Sigmoid colon (tissue), 7 donors: ENCODE measurements at places on chromosomes 6 and 20. TPM values are rescaled to one million over a fixed set of nuclear protein-coding genes. Genes with fewer than 3 reads are reported as not detected.

DNA sequence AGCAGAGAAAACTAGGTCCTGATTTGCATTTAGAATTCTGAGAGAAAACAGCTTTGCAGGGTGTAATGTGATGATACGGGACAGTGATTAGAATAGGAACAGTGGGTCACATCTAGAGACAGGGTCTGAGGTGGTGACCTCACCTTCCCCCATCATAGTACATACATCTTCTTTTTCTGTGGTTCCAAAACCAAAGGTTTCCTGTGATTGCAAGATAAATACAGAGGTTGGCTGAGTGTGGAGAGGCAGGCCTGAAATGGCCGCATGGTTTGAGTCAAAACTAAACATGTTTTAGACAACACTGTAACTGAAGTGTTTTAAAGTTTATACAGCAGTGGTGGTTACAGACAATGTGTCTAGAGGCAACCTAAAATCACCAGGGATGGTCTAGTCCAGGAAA lies 10.4 kb upstream of the NT5DC1 start:
- no peak for DNase-seq
- no peaks in the 10 kb centered on the region for H3K27me3 ChIP-seq
- no peak overlapping the region for H3K4me3 ChIP-seq
- no peaks in the 10 kb centered on the region for H3K36me3 ChIP-seq
- no peaks in the 10 kb centered on the region for H3K4me1 ChIP-seq

DNA sequence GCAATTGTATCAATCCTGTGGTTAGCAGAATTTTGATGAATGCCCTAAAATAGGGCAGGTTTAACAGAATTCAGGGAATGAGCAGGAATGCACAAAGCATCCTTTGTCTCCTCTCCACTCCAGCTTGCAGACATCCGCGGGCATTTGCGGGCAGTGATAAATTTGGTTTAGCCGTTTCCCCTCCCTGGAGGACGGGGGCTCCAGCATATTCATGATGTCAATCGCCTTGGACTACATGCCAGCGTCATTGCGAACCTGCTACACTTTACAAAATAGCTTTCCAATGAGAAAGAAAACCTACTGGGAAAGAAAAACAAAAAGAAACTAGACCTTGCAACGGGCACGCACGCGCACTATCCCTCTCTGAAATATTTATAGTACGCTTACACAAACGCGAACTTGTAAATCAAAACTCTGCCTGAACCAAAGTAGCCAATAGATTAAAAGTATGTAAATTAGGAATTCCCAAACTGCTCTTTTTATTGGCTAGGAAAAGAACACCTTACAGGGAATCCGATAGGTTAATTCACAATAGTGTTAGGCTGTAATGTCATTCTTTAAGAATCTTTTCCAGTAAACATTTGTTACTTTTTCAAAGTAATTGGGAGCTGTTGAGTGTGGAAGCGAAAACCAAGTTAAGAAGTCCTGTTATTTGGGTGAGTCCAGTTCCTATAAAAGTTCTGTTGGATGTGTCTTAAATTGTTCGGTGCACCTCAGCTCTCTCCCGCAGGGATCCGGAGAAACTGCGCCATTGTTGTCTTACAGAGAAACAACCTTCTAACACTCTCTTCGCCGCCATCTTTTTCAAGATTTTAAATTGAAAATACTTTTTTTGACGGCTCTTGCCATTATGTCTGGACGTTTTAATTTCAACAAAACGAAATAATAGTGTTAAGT lies 136.7 kb downstream of the HFE start:
- peaks cover 9% of the 10 kb centered on the region for H3K4me1 ChIP-seq
- peaks cover 7% of the 10 kb centered on the region for H3K27me3 ChIP-seq
- no peaks in the 10 kb centered on the region for H3K36me3 ChIP-seq

- no peak overlapping the region for H3K4me3 ChIP-seq
- no peaks in the 10 kb centered on the region for H3K4me1 ChIP-seq
- H3K27me3 ChIP-seq, result no peaks in the 10 kb centered on the region
- DNase-seq, result no peak
- no peak overlapping the region for H3K27ac ChIP-seq
- no peaks in the 10 kb centered on the region for H3K36me3 ChIP-seq
Observed at GRCh38 chr6:168408504-168409136, 32.4 kb upstream of the SMOC2 start.

Gene NOTCH4
- total RNA-seq, result 7.1 TPM

DNA sequence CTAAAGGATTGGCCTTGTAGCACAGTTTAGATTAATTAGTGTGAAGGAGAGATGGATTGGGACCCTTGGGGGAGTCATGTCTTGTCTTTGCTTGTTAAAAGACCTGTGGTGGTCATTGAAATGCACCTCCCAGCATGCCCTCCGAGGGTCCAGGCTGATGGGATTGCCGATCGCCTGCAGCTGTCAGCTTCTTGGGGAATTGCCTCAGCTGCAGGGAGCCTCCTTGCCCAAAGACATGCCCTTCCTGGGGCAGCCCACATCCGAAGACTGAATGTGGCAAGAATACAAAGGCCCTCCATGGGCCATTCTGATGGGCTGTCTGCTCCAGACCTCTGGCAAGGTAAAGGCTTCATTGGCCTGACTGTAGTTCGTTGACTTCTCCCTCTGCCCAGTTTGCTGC lies 150.7 kb downstream of the FARS2 start:
- DNase-seq, result no peak
- H3K36me3 ChIP-seq, result no peaks in the 10 kb centered on the region
- no peaks in the 10 kb centered on the region for H3K4me1 ChIP-seq

Gene SMIM28
- 4.6 TPM for total RNA-seq
